ENCODE measurements at places on chromosomes 12 and 14.

GRCh38 chr14:72315714-72316113 is 383.5 kb downstream of the RGS6 start:
- DNase-seq = no peak

- no peak for DNase-seq
These were observed 54.5 kb downstream of the DAD1 start for GRCh38 chr14:22534547-22534946.

DNA sequence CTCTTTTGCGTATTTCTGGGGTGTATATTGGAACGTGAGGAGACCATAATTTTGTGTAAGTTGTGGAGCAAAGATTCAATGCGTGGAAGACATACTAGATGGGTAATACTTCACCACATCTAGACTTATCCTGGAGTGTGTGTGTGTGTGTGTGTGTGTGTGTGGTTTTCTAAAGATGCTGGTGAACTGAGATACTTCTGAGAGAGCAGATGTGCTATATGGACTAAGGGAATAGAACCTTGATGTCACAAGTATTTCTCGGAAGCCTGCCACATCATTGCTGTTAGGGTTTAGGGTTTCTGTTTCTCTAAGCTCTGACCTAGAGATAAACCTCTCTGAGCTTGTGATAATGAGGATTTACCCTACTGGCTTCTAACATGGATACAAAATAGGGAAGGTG is 138.8 kb downstream of the DACT1 start:
- DNase-seq = no peak

GRCh38 chr12:132248453-132249167 is 80.8 kb downstream of the GALNT9 start:
- DNase-seq = no peak

DNA sequence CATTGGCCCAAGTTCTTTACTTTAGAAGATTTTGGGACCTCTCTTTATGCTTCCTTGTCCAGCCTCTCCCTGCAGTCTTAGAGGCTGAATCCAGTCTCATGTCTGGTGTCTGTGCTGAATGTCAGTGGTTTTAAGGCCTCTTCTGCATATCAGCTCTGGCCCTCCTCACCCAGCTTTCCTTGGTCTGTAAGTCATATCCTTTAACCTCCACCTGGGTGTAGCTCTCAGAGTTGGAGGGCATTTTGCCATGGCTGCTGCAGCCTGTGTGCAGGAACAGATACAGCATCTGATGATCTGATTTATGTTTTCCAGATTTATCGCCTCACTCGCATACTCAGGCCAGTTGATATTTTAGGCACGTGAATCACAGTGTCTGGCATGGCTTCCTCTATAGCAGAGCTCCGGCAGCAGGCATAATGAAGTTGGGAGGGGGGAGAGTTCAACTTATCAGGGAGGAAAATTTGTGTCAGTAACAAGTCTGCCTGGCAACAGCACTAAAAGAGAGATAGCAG is 335.0 kb downstream of the PCNX1 start:
- DNase-seq = no peak

GRCh38 chr14:104140463-104141331 is 2.3 kb downstream of the KIF26A start:
- DNase-seq = no peak

GRCh38 chr12:103050273-103050672 is 92.8 kb downstream of the ASCL1 start:
- no peak for DNase-seq

- no peak for DNase-seq
These were observed 76.5 kb downstream of the EP400 start for GRCh38 chr12:132026061-132026795.

DNA sequence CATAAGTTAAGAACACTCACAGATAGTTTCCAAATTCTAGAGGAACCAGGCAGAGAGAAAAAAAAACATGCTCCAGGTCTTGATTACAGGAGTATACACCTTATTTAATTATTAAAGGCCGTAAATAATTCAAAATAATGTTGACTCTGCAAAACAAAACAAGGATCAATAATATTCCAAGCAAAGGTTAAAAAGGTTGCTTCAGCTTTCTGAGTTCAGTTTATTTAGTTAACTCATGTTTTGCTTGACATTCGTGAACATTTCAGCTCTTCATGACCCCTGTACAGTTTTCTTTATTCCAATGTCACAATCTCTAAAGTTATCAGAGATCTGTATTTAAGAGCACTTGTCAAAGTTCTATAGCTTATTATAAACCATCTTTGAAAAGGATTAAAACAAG is 19.6 kb downstream of the KLRF2 start:
- DNase-seq = no peak

- no peak for DNase-seq
These were observed 48.2 kb downstream of the MBIP start for GRCh38 chr14:36271939-36272907.

Data from activated CD4-positive, CD25-positive, alpha-beta regulatory T cell treated with anti-CD3 and anti-CD28 coated beads, Interleukin-2, amount 50 U/mL, for 16 hours (primary cell).